Fibroblast of skin of back (primary cell): ENCODE measurements at places on chromosomes 1 and 21.
A peak's percentile ranks its signal among the peaks of the same experiment; 100 is the strongest.

GRCh38 chr1:3171761-3172160, 102.8 kb downstream of the PRDM16 start:
- DNase-seq: no peak

- DNase-seq: peak; percentile 76
Observed at GRCh38 chr1:40315239-40315794, 1.8 kb downstream of the COL9A2 start.

DNA sequence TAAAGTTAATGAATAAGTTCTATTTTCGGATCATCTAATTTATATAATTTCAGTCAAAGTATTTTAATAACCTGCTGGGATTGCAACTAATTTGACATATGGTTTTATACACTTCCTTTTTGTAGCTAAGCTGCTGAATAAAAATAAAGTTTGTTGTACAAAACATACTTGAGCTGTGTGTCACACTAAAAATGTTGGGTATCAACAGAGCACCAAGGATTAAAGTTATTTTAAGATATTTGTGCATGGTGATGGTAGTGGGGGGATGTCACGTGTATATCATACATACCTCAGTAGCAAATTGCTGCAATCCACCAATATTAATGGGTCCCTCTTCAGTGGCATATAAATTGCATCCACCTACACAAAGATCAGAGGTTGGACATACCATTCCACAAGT, 199.6 kb downstream of the DPYD start:
- DNase-seq: peak; percentile 76

- DNase-seq: peak; percentile 74
Observed at GRCh38 chr1:78649628-78650027, at the start of gene IFI44. Gene IFI44, plus strand, starts transcription at chr1:78649831. Its CDS starts 365 bp downstream, at chr1:78650196.

DNA sequence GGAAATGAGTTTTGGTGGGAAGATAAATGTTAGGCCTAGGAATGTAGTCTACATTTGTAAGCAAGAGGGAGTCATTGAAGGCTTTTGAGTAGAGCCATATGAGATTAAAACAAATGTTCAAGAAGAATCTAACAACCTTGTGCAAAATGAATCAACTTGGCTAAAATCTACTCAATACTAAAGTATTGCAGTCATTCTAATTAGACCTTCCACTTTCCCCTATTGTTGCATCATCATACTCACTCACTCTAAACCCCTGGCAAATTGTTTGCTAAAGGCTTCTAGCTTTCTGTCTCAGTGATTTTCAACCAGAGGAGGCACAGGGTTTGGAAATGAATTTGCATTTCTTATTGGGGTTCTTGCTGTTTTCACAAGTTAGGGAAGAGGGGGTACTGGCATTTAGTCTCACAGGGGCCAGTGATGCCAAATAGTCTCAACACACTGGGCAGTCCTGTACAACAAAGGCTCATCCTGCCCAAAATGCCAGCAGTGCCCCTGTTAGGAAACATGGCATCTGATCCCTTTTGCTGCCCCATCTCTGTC, 85.3 kb downstream of the SEC16B start:
- no peak for DNase-seq

DNA sequence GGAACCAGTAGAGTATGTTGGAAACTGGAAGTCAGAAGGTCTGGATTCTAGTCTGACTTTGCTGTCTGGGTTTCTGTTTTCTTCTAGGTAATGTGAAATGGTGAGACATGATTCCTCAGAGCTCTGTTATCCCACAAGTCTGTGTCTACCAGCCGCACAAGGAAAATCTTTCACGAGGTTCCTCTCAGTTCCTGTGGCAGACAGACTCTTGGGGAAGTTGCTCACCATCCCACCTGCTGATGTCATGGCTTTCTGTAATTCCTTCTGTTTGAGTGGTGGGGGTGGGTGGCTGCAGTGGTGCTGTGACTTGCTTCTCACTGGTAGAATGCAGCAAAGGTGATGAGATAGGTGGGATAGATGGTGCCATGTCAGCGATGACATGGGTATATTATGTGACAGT, 17.1 kb upstream of the SCMH1 start:
- DNase-seq: no peak

GRCh38 chr1:217140041-217140901, 417.0 kb upstream of the ESRRG start:
- no peak for DNase-seq

- no peak for DNase-seq
Observed at GRCh38 chr1:238329671-238330070, 438.9 kb upstream of the ZP4 start.

- DNase-seq: no peak
Observed at GRCh38 chr1:63189677-63190076, 132.7 kb upstream of the FOXD3 start.

DNA sequence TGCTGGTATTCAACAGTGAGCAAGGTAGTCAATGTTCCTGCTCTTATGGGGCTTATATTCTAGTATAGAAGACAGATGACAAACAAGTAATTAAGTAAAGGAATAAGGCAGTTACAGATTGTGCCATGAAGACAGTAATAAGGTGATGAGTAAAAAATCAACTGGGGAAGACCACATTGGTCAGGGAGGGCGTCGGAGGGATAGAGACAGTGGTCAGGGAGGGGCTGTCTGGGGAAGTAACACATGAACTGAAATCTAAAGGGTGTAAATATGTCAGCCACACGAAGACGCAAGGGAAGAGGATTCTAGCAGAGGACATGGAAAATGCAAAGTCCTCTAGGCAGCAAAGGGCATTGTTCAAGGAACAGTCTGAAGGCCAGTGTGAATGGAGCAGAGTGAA, 10.1 kb downstream of the IL12RB2 start:
- DNase-seq: no peak

GRCh38 chr1:19130468-19130867, 79.6 kb downstream of the UBR4 start:
- DNase-seq: no peak

DNA sequence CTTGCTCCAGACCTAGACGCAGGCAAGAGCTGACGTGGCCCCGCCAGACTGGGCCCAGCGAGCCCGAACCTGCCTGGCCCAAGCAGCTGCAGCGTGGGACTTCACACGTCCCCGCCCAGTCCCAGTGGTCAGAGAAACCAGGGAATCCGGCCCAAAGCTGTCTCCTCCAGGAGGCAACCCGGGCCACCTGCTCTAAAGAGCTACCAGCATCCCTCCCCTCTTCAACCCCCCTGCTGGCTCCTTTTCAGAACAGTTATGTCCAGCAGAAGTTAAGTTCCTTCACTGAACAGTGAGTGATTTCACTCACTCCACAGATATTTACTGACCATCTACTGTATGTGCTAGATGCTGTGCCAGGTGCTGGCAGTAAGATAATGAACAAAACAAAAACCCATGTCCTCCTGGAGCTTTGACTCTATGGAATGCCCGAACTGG, 2.1 kb upstream of the EFNA1 start:
- no peak for DNase-seq

- no peak for DNase-seq
Observed at GRCh38 chr1:155134322-155134721, 1.3 kb upstream of the SLC50A1 start.

DNA sequence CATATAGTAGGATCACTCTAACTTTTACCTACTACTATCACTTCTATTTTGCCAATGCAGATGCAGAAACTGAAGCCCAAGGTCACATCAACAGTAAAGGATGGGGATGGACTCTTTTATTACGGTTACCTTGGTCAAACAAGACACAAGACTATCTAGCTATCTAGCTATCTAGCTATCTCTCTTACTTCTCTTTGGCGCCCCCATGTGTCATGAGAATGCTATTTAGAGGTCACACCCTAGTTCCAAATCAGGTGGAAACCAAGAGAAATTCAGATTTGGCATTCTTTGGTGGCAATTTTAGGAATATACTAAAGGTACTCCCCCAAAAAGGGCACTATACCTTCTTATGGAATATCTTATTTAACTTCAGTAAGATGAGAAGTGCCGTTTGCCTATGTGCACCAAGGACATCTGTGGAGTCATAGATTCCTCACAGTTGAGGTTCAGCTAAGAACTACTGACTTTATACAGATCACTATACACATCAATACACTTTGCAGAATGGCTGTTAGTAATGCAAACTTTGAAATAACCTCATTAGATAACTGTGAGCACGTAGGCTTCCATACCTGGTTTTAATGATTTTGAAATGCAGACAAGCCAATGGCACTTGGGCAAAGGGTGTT, 6.7 kb downstream of the ZNF648 start:
- DNase-seq: peak; percentile 20

DNA sequence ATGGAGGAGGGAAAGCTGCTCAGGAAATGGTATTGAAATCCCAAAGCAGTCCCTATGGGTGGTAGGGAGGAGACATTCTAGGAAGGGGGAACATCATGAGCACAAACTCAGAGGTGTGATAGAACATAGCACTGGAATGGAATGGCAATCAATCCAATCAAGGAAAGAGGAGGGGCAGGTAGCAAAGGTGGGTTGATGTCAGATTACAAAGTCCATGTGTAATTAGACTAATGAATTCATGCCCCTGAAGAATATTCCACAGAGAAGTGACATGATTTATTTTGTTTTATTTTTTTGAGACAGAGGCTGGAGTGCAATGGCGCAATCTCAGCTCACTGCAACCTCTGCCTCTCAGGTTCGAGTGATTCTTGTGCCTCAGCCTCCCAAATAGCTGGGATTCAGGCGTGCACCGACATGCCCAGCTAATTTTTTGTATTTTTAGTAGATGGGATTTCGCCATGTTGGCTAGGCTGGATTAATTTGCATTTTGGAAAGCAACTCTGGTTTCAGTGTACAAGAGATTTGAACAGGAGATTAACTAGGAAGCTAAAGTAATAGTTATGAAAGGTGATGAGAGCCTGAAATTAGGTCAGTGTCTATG, 36.1 kb downstream of the DEGS1 start:
- no peak for DNase-seq

- DNase-seq: peak; percentile 84
Observed at GRCh38 chr1:67390041-67390887, 39.9 kb downstream of the SERBP1 start.

- DNase-seq: no peak
Observed at GRCh38 chr1:58805716-58806571, 22.1 kb upstream of the JUN start.

DNA sequence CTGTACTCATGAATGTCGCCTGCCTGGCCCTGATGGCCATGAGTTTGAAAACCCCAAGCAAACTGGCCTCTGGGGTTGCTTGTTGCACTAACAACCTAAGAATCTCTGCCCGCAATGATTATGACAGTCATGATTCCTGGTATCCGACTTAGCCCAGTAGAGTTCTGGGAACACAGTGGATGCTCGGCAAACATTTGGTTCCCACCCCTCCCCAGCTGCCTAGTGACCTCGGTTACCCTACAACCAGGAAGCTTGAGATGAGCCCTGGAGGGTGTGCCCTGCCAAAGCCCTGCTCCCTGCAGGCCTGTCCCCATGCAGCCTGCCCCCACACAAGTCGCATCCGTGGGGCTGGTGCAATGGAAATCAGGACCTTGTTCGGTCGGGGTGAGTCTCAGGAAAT, 76.0 kb upstream of the ZBTB40 start:
- no peak for DNase-seq

DNA sequence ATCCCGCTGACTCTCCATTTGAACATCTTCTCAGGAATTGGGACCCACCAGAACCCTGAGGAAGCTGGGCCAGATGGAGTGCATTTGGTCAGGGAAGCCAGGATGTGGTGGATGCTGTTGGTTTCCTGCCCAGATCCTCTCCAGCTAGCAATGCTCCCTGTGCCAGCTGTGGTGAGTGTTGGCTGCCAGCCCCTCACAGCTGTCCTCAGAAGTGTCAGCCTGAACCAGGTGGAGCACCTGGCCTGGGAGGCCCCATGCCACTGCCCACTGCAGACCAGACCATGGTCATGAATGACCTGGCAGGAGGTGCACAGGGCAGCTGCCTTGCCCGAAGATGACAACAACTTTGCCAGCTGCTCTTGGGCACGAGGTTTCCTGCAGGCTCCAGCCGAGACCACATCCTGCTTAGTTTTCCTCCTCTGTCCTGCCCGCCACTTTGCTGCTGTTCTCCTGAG, 54.4 kb downstream of the PRSS38 start:
- no peak for DNase-seq

DNA sequence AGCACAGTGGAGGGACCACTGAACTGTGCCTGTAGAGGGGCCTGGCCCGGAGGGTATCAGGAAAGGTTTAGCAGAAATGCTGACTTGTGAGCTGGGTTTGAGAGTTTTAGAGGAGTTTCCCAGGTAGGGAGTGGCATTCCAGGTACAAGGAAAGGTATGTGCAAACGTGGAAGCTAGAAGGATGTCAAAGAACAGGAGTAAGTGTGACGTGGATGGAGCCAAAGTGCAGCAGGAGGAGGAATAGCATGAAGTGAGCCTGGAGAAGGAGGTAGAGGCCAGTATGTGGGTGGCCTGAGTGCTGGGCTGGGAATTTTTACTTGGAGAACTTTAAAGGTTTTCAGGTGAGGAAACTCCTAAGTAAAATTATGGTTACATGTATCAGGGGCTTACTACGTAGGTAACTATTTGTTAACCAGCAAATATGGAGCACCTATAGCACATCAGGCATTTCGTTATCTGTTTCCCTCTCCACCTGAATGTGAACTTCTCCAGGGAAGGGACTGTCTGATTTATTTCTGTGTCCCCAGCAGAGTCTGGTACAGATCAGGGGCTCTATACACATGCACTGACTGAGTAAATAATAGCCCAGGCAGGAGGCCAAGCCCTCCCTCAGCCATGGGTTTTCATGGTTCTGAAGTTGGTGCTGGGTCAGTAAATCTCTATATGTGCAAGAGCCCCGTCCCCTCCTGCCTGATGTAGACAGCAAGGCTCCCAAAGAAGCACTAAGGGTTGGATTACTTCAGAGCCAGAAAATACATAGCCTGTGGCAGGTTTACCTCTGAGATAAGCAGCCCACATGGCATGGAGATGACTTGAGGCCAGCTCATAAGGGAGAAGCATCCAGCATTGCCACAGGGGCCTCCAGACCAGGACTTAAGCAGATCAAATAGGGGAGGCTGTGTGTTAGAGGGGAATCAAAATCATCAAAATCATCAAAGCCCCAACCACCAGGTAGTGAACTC, 43.4 kb downstream of the CDCP2 start:
- no peak for DNase-seq

DNA sequence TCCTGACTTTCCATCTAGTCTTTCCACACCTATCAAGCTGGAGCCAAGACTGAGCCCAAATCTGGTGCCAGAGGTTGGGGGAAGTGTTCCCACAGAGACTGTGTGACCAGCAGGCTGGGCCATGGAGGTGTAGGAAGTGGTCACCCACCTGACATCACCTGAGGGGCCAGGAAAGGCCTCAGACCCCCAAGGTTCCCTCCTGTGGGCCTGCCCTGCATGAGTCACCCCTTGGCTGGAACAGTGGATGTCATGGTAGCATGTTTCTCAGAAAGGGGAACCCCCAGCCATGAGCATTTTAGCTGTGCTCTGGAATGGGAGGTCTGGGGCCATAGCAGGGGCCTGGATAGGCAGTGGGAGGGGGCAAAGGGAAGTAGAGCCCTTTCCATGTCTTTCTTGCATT, 5.7 kb upstream of the TNFRSF8 start:
- no peak for DNase-seq

DNA sequence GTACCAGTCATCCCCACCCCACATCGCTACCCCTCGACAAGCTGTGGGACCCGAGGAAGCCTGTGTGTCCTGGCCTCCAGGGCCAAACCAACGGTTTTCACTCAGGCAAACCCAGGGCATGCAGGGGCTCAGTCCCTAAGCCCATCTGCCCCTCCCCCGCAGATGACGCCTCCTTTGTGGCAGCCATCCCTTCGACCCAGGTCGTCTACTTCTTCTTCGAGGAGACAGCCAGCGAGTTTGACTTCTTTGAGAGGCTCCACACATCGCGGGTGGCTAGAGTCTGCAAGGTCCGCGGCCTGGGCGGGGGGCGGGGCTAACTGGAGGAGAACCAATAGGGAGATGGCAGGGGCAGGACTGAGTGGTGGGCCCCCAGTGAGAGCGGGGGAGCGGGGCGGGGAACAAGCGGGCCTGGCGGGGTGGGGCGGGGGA, 7.4 kb downstream of the SEMA4A start:
- peak; percentile 72 for DNase-seq
